Mesendoderm (in vitro differentiated cells): ENCODE measurements at places on chromosomes 1 and 21.

DNA sequence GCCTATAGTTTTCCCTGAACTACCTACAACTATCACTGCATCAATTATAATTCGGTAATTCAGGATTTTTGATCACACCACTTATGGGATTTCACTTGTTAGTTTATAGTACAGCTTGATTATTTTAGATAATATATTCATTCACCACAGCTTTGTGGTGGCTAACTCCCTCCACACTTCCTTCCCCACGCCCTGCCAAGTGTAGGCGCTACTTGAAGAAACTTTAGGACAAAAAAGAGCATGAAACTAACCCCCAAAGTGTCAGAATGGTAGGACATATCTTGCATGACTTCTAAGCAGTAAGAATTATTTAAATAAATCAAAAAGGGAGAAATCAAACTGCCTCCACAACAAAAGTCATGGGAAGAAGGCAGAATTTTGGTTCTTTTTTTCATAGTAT is 70.1 kb downstream of the LHX9 start:
- DNase-seq: no peak

DNA sequence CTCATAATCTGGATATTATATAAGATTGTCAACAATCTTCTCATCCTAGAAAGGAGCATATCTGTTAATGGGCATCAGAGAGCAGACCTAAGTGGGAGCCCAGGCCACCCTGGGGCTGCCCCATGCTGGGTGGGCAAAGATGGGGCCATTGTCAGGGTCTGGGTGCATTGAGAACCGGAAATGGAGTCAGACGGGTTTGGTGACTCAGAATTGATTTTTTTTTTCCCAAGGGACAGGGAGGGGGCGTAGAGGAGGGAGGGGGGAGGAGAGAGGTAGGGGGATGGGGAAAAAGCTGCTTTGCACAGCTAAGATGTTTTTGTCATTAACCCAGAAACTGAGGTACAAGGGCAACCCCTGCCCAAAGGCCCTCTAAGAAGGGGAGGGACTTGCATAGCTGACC is 1.3 kb downstream of the ATXN7L2 start:
- DNase-seq: peak; percentile 48

DNA sequence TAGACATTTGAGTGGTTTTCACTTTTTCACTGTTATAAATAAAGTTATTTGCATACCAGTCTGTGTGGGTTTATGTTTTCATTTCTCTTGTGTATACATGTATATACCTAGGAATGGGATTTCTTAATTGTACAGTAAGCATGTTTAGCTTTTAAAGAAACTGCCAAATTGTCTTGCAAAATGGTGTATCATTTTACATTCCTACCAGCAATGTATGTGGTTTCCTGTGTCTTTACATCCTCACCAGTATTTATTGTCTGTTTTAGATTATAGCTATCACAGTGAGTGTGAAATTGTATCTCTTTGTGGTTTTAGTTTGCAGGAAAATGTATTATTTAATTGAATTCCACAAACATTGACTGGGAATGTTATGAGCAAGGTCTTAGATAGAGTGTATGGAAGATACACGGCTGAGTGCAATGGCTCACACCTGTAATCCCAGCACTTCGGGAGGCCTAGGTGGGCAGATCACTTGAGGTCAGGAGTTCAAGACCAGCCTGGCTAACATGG is 57.3 kb downstream of the MACF1 start:
- DNase-seq: no peak

GRCh38 chr1:62228136-62228882 is 33.7 kb downstream of the L1TD1 start:
- DNase-seq: no peak

DNA sequence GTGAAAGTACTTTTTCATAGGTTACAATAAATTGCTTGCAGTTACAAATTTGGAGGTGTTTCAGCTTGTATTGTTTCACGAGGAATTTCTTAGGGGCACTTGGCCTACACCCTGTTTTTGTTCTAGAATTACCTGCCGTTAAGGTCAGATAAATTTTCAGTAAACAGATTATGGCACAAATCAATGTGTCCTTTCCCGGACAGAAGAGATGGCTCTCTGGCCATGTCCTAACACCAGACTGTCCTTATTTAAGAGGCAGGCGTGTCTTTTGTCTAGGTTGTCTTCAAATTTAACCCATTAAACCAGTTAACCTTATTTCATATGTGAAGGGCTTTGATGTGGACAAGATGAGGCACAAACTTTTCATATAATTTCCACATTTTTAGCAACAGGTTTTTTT is 243.4 kb downstream of the SDCCAG8 start:
- DNase-seq: no peak

GRCh38 chr1:204462229-204462561 is 32.4 kb downstream of the PIK3C2B start:
- DNase-seq: no peak

DNA sequence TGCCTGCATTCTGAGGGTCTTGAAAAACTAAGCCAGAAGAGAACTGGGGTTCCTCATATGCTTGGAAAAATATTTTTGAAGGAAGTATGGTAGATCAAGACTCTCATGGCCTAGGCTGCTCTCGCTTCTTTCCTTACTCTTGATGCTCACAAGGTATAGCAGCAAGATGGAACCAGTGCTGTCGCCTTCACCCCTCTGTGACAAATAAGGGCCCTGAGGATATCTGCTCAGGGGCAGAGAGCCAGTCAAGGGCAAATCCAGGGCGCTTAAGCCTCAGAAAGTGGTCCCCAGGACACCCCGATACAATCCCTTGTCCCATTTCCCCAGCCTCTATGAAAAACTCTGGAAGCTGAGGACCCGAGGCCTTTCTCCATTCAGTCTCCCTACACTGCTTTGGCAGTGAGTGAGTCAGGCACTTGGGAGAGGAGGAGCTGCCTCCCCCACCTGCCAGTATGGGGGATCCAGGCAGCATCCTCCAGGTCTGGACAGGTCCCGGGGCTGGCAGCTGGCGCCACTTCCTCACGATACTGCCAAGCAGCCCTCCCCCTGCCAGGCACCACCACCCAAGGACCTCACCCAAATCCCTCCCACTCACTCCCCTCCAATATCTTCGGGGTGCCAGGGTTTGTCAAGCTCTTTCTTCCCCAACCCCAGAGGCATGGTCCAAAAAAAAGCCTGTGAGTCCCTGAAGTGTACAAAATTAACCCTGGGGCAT is 1.3 kb downstream of the IGSF9 start:
- no peak for DNase-seq

- no peak for DNase-seq
Measured at GRCh38 chr21:44996983-44997936, 57.4 kb downstream of the SLX9 start.

DNA sequence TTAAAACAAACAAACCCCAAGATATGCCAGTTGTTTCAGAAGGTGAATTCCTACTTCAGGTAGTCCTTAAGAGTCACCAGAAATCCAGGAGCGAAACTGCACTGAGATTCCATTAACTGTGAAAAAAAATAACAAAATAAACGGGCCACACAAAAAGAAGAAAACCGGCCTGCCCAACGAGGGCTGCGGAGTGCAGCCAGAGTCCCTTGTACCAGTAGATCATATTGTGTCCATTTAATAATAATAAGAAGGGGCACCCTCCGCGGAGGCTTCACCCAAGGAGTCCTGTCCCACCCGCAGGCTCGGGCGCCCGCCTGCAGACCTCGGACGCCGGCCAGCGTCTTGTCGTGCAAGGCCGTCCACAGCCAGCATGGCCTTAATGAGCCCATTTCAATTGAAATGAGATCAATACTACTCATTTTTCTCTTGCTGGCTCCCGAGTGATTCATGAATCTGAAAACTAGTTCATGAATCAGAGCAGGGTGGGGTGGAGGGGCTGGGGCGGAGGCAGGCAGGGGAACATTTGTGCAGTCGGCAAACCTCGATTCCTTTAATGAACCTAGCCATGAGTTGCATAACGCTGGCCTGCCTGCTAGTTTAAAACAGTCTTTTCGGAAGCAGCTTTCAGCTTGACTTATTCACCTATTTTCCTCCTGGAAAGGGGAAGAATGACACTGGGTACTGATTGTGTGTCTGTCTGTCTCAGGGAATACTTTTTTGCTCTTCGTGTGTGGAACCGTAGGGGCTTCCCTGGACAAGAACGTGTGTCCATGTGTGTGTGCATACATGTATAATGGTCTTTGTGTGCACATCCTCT is 113.1 kb upstream of the IRF2BP2 start:
- DNase-seq: peak; percentile 35

DNA sequence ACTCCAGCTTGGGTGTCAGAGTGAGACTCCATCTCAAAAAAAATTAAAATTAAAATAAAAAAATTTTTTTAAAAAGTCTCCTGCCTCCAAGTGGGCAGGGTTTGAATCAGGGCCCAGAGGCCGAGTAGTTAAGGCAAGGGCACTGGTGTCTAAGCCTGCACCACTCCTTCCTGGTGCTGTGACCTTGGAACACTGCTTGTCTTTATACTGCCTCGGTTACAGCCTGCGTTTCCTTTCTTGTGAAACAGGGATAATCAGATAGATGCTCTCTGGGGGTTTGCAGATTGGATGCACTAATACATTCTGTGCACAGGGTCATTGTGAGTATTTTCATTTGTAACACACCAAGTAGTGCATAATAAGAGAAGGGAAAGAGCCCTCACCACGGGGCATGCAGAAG is 58.4 kb upstream of the EFHD2 start:
- no peak for DNase-seq

GRCh38 chr1:216600730-216601609 is 122.3 kb downstream of the ESRRG start:
- peak; percentile 84 for DNase-seq

DNA sequence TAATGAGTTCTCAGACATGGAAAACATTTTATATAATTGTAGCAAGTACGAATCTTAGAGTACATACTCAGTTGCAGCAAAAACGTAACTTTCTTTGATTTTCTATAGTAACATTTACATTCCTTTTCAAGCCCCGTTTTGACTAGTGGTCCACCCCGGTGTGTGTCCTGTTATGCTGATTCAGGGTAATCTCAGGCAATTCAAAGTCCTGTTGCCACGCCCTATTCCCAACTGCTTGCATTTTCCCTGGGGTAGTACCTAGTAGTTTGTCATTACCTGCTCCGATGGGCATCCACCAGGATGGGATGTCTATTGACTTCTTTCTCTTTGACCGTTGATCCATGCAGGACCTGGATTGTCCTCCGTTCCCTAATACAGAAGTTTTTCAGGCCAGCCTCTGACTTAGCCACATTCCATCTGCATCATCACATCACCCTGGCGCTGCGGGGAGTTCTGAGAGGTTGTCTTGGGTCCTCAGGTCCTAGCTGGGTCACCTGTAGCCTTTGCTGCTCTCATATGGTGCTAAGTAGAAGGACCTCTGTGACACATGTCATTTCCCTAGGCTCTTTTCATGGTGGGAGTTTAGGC is 15.0 kb upstream of the FCAMR start:
- DNase-seq: no peak

DNA sequence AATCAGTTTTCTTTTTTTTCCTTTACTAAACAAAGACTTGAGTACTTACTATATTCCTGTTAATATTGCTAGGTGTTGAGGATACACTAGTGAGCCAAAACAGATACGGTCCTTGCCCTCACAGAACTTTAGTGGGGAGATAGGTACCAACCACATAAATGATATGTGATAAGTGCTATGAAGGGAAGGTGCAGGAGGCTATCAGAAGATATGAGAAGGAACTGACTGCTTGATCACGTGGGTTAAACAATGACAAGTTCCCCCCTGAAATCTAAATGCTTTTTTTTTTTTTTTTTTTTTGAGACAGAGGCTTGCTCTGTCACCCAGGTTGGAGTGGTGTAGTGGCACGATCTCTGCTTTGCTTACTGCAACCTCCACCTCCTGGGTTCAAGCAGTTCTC is 25.0 kb downstream of the RBM15 start:
- no peak for DNase-seq

- no peak for DNase-seq
Measured at GRCh38 chr1:91596474-91596873, 95.8 kb downstream of the CDC7 start.

GRCh38 chr1:44557778-44558177 is 116.5 kb downstream of the TMEM53 start:
- DNase-seq: peak; percentile 62

GRCh38 chr1:34073028-34073695 is 91.9 kb downstream of the CSMD2 start:
- no peak for DNase-seq

DNA sequence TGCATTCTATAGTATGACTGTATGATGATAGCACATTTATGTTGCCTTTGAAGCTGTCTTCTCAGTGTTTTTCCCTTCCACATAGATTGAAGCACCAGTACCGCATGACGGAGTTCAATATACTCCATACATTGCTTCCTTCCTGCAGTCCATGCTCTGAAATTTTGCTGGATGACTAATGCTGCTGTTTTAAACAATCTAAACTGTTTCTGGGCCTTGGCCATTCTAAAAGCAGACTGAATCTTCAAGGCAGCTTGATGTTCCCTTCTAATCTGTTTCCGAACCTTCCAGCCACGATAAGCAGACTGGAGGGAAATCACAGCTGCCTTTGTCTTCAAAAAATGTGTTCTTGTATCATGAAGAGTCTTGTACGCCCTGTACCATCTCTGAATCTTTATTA is 36.2 kb upstream of the F13B start:
- DNase-seq: no peak

- DNase-seq: no peak
Measured at GRCh38 chr1:205232127-205232820, 4.5 kb downstream of the TMCC2 start.

DNA sequence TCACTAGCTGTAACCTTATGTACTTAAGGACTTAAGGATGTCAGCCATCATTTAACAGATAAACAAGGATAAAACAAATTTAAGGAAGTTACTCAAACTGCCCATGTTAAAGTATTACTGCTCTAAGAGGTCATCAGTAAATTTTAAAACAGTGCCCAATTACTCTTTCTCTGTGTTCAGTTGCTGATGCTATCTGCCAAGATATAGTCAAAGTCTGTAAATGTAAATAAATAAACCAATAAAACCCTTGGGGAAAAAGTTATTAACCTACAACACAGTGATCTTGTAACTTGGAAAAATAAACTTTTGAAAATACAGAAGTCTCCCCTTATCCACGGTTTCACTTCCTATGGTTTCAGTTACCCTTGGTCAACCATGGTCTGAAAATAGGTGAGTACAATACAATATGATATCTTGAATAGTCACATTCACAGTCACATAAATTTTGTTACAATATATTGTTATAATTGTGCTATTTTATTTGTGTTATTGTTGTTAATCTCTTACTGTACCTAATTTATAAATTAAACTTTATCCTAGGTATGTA is 501.8 kb downstream of the LMO4 start:
- no peak for DNase-seq

DNA sequence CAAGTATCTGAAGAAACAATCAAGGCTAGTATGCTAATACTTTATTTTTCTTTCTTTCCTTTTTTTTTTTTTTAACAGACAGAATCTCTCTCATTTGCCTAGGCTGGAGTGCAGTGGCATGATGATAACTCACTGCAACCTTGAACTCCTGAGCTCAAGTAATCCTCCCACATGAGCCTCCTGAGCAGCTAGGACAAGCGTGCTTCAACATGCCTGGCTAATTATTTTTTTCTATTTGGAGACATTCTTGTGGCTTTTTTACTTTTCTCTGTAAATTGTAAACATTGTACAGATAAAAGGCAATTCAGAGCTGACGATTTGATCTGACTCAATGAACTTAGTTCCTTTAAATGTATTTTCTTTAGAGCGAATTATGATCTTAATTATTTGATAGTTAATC is 41.4 kb downstream of the CCDC18 start:
- DNase-seq: no peak
